ENCODE measurements at places on chromosomes 5 and 9. TPM values are rescaled to one million over a fixed set of nuclear protein-coding genes. Genes with fewer than 3 reads are reported as not detected.
A peak's percentile ranks its signal among the peaks of the same experiment; 100 is the strongest.

PTGDS gene
- total RNA-seq: not detected

PCDHGA4 gene
- total RNA-seq: 0.11 TPM

LECT2 gene
- total RNA-seq: not detected

GOLGA1 gene
- 18.3 TPM for total RNA-seq

TRIM36 gene
- not detected for total RNA-seq

TMEM8B gene
- total RNA-seq: 6.9 TPM

- no peaks in the 10 kb centered on the region for H3K27me3 ChIP-seq
- no peaks in the 10 kb centered on the region for H3K4me1 ChIP-seq
- H3K4me3 ChIP-seq: no peak overlapping the region
- H3K36me3 ChIP-seq: no peaks in the 10 kb centered on the region
Measured at GRCh38 chr9:137433916-137434431, 7.2 kb downstream of the ENTPD8 start.

DNA sequence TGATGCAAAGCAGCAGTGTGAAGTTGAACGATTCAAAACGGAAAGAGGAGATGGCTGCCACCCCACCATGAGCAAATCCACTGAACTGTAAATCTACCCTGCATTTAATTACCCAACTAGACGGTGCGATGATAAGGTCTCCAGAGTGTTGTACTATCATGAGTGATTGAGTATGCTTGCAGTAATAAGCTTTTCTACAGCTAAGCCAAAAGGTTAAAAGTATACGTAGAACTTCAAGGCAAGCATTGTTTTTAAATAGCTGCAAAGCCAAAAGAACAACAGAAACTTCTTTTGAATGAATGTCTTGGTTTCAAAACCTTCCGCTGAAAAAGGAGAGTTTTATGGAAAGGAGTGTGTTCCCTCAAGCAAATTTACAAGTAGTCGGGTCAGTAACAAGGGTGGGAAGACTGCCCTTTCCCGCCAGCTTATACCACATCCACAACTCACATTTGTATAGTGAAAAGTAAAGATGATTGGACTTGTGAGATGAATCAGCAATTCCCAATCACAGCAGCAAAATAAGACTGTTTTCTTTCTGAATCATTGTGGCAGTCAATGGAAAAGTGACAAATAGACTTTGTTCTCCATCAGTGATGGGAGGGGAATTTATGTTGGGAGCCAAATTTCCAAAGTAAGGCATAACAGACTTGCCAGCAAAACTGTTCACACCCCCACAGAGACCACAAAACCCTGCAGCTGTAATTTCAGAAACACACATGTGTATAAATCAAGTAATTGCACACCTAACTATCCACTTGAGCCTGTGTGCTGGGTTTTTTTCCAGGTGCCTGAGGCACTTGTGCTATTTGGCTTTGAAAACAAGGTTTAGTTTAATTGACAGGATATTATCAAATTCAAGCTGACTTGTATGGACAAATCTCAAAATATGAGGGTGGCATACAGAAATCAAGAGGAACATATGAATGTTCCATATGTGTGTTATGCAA lies 407.7 kb upstream of the GRAMD2B start:
- no peaks in the 10 kb centered on the region for H3K4me1 ChIP-seq
- H3K36me3 ChIP-seq: no peaks in the 10 kb centered on the region
- DNase-seq: no peak
- no peak overlapping the region for H3K27ac ChIP-seq
- no peak overlapping the region for H3K4me3 ChIP-seq
- no peaks in the 10 kb centered on the region for H3K27me3 ChIP-seq

DNA sequence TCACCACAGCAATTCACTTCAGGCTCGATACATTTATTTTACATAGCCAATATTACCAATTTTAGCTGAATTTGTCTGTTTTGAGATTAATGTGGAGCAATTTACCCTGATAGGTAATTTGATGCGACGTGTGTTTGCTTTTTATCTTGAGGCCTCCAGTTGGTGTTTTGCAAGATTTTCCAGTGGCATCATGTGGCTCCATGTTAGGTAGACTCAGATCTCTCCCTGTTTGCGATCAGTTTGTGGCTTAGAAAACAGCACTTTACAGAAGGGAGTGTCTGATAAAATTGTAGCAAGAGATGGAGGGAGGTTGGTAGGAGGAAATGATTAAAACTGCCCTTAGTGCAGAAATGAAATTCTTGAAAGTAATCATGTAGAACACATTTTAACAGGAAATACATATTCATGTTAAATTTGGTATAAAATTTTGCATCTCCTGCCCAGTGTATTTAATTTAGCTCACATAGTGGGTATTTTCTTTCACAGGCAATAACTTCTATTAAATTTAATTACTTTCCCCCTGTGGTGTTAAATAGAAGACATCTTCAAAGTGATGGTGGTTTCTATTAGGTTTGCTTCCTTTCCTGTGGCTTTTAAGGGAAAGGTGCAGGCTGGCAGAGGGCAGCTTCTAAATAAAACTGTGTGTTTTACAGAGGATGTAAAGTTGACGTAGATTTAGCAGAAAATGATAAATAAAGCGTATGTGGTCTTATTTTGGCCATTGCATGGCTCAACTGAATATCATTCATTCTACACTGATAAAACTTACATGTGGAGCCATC lies 135.8 kb downstream of the KDM4C start:
- no peak for DNase-seq
- H3K4me1 ChIP-seq: peaks cover 49% of the 10 kb centered on the region
- H3K27ac ChIP-seq: no peak overlapping the region
- H3K36me3 ChIP-seq: peaks cover 34% of the 10 kb centered on the region

GRCh38 chr5:82364497-82364896 lies 86.3 kb upstream of the RPS23 start:
- no peaks in the 10 kb centered on the region for H3K36me3 ChIP-seq
- H3K4me3 ChIP-seq: no peak overlapping the region

DNA sequence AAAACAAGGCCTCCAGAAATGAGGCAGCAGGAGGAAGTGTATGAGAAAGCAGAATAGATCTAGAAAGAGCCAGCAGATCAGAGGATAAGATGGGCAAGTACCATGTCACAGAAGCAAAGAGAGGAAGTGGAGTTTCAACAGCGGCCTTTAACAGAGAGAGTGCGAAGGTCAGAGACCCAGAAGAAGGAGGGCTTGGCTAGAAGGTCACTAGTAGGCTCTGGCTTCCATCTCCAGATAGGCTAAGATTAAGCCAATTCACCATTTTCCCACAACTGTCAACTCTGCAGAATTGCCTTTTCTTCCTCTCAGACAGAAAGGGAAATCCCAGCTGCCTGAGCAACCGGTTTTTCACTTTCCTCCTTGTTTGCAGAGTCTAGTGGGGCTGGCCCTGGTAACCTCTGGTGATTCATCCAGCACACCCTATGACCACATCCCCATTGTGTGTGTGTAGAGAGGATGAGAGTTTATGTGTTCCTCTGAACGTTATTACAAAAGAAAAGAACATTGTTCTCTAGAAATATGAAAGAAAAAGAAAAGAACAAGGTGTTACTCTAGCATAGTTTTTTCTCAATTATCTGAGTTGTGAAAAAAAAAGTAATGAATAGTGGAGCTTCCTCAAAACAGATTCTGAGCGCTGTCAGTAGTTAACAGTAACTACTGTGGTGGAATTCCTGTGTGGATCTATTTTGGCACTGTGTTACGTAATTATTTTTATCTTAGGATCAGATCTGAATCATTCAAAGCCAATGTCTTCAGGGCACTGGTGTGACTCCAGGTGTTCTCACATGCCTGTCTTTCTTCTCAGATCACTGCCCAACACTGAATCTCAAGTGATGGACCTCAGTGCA lies 220.4 kb downstream of the ARRDC3 start:
- peak overlapping the region; percentile 74 for H3K27ac ChIP-seq
- DNase-seq: peak; percentile 85
- H3K4me3 ChIP-seq: no peak overlapping the region
- peaks cover 1% of the 10 kb centered on the region for H3K27me3 ChIP-seq
- peaks cover 21% of the 10 kb centered on the region for H3K4me1 ChIP-seq

DNA sequence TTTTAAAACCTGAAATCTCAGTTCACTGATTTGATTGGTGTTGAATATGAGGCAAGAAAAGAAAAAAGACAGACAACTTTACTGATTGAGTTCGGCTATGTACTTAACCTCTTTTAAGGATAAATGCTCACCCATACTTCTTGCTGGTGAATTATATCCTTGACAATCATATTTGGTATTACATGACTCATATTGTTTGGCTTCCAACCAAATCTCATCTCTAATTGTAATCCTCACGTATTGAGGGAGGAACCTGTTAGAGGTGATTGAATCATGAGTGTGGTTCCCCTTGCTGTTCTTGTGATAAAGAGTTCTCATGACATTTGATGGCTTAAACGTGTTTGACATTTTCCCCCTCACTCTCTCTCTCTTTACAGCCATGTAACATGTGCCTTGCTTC lies 255.6 kb upstream of the IZUMO3 start:
- DNase-seq: no peak
- no peaks in the 10 kb centered on the region for H3K27me3 ChIP-seq
- H3K4me3 ChIP-seq: no peak overlapping the region
- H3K36me3 ChIP-seq: no peaks in the 10 kb centered on the region
- no peak overlapping the region for H3K27ac ChIP-seq
- H3K4me1 ChIP-seq: no peaks in the 10 kb centered on the region

GRCh38 chr9:4717815-4718214 lies 23.2 kb downstream of the AK3 start:
- H3K27ac ChIP-seq: no peak overlapping the region
- H3K36me3 ChIP-seq: peaks cover 35% of the 10 kb centered on the region
- no peaks in the 10 kb centered on the region for H3K4me1 ChIP-seq
- no peaks in the 10 kb centered on the region for H3K27me3 ChIP-seq

- H3K27me3 ChIP-seq: no peaks in the 10 kb centered on the region
- H3K27ac ChIP-seq: peak overlapping the region; percentile 20
- H3K4me1 ChIP-seq: peaks cover 57% of the 10 kb centered on the region
- peak; percentile 19 for DNase-seq
- H3K36me3 ChIP-seq: peaks cover 2% of the 10 kb centered on the region
- no peak overlapping the region for H3K4me3 ChIP-seq
Measured at GRCh38 chr5:173885475-173886010, 2.6 kb upstream of the CPEB4 start.

GRCh38 chr9:97470076-97470475 lies 31.4 kb upstream of the TMOD1 start:
- H3K4me3 ChIP-seq: no peak overlapping the region
- no peak overlapping the region for H3K27ac ChIP-seq
- H3K36me3 ChIP-seq: peaks cover 7% of the 10 kb centered on the region

GRCh38 chr9:137296670-137297664 lies 5.1 kb downstream of the NRARP start:
- no peak overlapping the region for H3K27ac ChIP-seq
- no peak for DNase-seq
- H3K4me3 ChIP-seq: peak overlapping the region; percentile 15
- H3K27me3 ChIP-seq: peaks cover 32% of the 10 kb centered on the region

DNA sequence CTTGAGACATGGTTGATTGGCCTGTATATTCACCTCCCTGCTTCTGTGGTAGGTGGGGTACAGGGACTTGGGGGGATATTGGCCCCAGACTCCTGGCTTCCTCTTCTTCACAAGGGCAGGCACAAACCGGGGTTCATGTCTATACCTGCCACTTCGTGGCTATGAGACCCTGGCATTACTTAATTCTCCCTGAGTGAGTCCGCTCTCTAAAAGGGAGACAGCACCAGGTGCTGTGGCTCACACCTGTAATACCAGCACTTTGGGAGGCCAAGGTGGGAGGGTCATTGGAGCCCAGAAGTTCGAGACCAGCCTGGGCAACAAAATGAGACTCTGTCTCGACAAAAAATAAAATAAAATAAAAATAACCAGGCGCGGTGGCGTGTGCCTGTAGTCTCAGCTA lies 178.5 kb downstream of the GABBR2 start:
- DNase-seq: no peak
- H3K36me3 ChIP-seq: no peaks in the 10 kb centered on the region
- no peak overlapping the region for H3K4me3 ChIP-seq
- no peak overlapping the region for H3K27ac ChIP-seq

DNA sequence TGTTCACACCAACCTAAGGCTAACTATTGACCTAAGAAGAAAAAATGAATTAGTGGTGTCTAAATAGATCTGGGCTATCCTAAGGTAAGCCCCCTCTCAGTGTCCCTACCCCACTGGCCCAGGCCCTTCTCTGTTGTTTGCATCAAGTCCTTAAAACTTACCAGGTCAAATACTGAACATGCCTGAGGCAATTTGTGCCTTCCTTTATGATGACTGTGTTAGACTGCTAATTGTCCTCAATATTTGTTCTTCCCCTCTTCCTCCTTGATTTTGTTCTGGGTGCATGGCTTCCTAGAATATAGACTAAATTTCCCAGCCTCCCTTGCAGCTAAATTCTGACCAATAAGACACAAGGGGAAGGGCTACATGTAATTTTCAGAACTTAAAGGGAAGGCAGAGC lies 199.9 kb downstream of the ADAMTS12 start:
- H3K27ac ChIP-seq: no peak overlapping the region
- no peak overlapping the region for H3K4me3 ChIP-seq
- H3K36me3 ChIP-seq: no peaks in the 10 kb centered on the region
- DNase-seq: no peak
- peaks cover 12% of the 10 kb centered on the region for H3K27me3 ChIP-seq
- no peaks in the 10 kb centered on the region for H3K4me1 ChIP-seq

DNA sequence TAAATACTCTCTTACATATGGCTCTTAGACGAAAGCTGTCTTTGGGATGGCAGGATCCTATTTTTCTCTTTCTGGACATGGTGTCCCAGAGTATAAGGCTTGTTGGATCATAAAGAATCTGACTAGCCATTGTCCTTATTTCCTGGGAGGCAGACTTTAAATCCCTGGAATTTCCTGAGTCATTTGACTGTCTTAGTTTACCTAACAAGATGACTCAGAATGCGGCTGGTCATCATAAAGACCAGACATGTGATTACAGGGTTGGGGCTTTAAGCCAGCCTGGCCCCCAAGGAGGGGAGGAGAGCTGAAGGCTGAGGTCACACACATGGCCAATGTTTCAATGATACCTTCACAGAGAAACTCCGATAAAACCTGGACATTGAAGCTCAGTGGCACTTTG lies 37.2 kb downstream of the FAM240B start:
- H3K27me3 ChIP-seq: no peaks in the 10 kb centered on the region
- H3K4me3 ChIP-seq: no peak overlapping the region
- H3K4me1 ChIP-seq: peaks cover 6% of the 10 kb centered on the region

DNA sequence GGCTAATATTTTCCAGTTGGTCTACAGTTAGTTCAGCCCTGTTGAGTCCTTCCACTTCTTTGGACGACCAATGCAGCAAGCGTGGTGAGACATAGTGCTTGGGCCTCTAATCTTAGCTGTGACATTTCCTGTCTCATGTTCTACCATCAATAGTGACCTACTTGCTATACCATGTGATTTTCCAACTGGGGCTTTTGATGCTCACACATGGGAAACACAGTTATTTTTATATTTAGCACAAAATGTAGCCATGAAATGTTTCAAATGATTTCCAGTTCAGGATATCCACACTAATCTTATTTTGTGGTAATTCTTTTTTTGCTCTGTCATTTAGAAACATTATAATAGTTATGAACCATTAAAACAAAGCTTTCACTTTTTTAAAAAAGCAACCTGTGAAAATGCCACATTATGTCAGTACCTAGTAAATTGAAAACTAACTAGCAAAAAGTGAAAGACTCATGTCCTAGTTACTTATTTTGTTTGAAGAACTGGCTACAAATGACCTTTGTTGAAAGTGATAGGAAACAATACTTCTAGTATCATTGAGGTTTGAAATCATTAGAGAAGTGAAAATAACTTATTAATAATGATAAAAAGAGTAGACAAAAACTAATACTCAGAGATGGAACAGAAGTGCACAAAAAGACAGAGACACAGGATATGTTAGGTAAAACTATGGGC lies 18.3 kb downstream of the MARCHF3 start:
- H3K36me3 ChIP-seq: no peaks in the 10 kb centered on the region
- H3K27me3 ChIP-seq: no peaks in the 10 kb centered on the region
- H3K4me1 ChIP-seq: peaks cover 44% of the 10 kb centered on the region
- no peak overlapping the region for H3K27ac ChIP-seq
- no peak for DNase-seq
